ENCODE measurements at places on chromosomes 1 and 21.

DNA sequence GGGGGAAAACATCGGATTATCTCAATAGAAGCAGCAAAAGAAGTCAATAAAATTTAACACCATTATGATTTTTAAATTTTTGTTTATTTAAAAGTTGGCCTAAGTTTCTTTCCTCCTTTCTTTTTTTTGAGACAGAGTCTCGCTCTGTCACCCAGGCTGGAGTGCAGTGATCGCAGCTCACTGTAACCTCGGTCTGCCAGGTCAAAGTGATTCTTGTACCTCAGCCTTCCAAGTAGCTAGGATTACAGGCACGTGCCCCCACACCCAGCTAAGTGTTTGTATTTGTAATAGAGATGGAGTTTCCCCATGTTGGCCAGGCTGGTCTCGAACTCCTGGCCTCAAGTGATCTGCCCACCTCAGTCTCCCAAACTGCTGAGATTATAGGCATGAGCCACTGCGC is 20.9 kb downstream of the SLC2A5 start:
- DNase-seq, result no peak

DNA sequence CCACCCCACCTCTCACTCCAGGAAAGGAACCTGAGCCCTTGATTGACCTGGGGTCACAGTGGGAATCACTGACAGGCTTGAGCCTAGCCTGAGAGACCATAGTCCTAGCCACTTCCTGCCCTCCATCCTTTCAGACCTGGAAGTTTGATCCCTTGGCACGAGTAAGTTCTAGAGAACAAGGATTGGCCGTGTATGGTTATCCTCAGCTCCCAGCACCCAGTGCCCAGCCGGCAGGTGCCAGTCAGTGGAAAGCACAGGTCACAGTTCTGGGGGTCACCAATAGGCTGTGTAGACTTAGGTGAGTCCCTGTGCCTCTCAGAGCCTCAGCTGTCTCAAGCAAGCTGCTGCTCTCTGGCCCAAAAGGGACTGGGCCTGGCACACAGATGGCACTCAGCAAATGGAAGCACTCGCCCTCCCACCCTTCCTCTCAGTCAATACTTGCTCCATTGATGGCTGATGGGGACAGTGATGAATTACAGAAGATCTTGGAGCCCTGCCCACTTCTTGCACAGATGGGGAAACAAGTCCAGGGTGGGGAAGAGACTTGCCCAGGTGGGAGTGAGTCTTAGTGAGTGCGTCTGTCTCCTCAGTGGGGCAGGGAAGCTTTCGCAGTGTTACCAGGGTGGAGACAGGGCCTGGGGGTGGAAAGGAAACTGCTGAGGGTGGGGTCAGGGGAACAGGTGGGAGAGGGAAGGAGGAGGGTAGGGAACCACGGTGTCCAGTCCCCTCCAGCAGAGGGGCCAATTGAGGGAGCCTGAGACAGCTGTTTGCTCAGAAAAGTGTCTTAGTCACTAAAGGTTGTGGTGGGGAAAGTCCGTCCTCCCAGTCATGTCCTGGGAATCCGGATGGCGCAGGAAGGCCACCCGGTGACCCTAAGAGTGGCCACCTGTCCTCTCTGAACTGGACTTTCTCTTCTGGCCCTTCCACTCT is 2.6 kb upstream of the KCNQ4 start:
- DNase-seq, result no peak

DNA sequence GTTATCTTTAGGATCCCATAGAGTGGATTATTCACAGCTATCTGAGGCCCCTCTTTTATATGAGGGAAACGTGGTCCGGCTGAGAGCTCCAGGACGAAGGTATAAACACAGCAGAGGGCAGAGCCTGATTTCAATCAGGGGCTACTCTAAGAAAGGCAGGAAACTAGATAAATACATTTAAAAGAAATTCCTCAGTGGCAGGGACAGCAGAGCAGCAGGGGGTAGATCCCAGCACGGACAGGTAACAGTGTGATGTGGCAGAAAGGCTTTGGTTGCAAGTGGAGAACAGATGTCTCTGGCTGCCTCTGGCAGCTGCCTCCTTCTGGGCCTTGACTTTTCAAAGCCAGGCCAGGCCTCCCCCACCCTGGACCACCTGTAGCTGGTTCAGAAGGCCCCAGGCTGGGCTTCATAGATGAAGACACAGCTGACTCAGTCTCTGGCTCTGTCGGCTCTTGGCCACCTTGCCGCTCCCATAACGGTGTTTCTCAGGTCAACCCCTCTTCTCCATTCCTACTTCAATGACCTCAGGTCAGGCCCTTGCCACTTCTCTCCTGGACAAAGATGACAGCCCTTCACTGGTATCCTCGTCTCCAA is 43.8 kb downstream of the FAM78B start:
- no peak for DNase-seq

GRCh38 chr1:16076865-16077238 is 3.4 kb upstream of the FAM131C start:
- no peak for DNase-seq

- no peak for DNase-seq
Measured at GRCh38 chr1:190243056-190243455, 234.6 kb downstream of the BRINP3 start.

DNA sequence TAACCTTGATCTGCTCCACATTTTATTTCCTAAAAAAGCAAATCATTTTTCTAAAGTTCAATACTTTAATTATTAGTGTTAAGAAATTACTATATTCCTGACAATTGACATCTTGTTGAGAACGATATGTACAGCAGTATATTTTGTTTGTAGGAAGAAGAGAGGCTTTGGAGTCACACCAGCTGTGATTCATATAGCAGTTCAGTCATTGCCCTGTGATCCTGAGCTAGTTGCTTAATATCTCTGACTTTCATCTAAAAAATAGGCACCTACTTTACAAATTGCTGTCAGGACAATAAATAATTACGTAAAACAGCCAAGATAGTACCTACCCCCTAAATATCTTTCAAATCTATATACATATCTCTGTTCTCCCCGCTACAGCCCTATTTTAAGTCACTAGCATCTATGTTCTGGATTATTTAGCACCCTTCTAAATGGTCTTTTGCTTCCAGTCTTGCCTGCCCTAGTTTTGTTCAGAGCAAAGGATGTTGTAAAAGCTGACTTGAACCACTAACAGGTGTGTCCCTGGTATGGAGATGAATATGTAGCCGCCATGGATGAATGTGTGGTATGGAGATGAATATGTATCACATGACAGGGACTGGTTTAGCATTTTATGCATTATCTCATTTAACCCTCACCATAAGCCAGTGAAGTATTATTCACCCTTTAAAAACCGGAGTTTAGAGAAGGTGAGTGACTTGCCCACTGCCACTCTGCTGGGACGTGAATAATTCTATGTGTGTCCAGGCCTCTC is 42.2 kb downstream of the RNF220 start:
- no peak for DNase-seq

- DNase-seq, result no peak
Measured at GRCh38 chr1:221813887-221814286, 72.0 kb upstream of the DUSP10 start.

DNA sequence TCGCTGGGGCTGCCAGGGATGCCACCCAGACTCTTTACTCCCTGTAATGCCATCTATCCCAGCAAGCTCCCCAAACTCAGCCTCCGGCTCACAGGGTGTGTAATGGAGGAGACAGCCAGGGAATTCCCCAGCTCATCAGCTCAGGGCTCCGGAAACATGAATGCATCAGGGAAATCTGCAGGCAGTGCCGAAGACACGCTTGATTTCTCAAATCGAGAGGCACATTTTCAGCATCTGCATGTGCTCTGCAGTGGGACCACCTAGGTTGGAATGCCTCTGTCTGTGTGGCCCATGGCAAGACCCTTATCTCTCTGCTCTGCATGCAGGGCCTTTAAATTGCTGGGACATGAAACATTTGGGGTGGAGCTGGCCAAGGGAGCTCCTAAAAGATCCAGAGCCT is 170.1 kb downstream of the TRABD2B start:
- no peak for DNase-seq

GRCh38 chr1:93613898-93614297 is 67.7 kb downstream of the BCAR3 start:
- DNase-seq, result no peak

GRCh38 chr1:21216835-21217811 is 40.4 kb upstream of the EIF4G3 start:
- DNase-seq, result peak; percentile 66

- DNase-seq, result no peak
Measured at GRCh38 chr21:31268090-31268489, 76.0 kb downstream of the TIAM1 start.

Data from KBM-7 (cell line).